Lower leg skin (tissue), 4 donors: ENCODE measurements at places on chromosomes 12 and 14. TPM values are rescaled to one million over a fixed set of nuclear protein-coding genes. Genes with fewer than 3 reads are reported as not detected.

Gene PTPRR
- 0.15 TPM for total RNA-seq

Gene ANP32D
- not detected for total RNA-seq

DNA sequence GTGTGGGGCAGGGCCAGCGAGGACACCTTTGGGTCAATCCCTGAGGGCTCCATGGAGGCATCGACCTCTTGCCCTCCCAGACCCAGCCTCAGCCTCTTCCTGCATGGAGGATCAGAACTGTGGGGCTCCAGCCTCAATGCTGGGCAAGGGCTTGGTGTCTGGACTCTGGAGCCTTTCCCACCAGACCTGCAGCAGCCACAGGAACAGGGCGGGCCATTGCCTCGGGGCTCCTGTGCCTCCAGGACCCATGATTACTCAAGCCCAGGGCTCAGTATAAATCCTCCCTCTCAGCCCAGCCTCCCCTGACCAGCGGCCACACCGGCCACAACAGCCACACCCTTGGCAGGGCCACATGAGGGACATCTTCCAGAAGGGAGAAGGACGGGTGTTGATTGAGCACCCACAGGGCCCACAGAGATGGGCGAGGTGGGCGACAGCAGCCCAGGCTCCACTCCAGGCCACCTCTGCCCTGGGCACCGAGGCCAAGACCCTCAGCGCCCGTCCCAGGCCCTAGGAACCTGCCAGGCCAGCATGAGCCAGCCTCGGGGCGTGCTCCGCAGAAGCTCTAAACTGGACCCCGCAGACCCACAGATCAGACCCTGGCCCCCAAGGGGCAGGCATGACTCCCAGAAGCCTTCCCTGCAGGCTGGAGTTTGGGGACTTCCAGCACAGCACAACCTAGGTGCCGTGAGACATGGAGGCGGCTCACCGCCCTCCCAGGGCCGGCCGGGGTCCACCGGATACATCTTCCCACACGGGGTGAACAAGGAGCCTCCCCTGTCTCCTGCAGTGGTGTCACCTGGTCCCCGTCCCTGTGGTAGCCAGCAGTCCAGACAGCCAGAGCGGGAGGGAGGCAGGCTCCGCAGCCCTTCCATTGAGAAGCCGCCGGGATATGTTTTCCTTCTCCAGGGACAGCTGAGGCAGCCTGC is 25.1 kb downstream of the NCOR2 start:
- DNase-seq = no peak

Gene TNFRSF1A
- total RNA-seq = 252 TPM

DNA sequence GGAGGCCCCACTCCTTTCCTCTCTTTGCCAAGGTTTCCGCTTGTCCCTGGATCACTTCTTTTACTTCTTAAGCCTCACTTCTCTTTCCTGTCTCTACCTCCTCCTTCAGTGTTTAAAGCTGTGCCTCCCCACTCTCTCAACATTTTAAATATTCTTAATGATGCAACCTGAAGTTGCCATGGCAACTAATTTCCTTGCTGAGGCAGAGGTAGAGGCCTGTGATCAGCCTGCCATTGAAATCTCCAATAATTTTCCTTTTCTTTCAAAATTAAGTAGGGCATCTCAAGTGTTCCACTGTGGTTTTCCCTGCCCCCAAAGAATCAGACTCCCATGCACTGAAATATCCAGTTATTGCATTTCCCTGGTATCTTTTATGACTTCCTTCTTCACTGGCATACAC is 108.6 kb upstream of the VRK1 start:
- DNase-seq = no peak

Gene INSM2
- not detected for total RNA-seq

- DNase-seq = no peak
These were observed 2.9 kb downstream of the TRPV4 start for GRCh38 chr12:109830267-109830666.

DNA sequence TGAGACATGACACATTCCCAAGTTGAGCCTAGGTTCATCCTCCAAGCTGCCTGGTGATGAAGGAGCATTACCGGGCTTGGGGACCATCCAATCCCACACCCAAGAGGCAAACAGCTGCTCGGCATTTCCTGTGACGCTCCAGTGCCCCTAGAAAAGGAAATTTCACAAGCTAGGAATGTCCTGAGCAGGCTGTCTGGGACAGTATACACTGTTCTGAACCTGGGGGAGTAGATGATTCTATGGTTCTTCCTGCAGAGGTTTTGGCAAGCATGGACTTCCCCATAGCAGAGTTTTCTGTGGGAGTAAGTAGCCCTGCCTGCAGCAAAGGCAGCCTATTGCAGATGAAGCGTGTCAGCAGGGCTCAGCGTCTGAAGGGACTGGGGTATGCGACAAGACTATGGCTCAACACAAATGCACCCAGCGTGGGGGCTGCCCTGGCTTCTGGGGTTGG is 47.4 kb upstream of the SRSF5 start:
- DNase-seq = no peak

- DNase-seq = no peak
These were observed 51.8 kb upstream of the JDP2 start for GRCh38 chr14:75375983-75376382.

DNA sequence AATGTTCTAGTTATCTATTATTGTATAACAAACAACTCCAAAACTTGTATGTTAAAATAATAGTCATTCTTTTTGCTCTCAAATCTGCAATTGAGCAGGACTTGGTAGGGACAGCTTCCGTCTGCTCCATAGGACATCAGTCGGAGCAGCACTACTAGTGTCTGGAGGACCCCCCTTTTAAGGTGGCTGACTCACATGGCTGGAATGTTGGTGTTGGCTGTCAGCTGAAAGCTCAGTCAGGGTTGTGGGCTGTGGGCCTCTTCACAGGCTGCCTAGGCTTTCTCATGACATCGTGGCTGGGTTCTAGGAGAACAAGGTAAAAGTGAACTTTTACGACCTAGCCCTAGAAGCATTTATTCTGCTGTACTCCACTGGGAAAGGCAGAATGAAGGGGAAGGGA is 160.6 kb downstream of the ANO4 start:
- DNase-seq = no peak

- DNase-seq = peak; percentile 71
These were observed 44.5 kb downstream of the KDM2B start for GRCh38 chr12:121536054-121536898.

- DNase-seq = no peak
These were observed 6.6 kb upstream of the TNFAIP2 start for GRCh38 chr14:103116636-103117035.

- no peak for DNase-seq
These were observed 162.8 kb upstream of the RMST start for GRCh38 chr12:97299847-97300246.

GRCh38 chr12:62841846-62842245 is 93.1 kb downstream of the PPM1H start:
- no peak for DNase-seq

DNA sequence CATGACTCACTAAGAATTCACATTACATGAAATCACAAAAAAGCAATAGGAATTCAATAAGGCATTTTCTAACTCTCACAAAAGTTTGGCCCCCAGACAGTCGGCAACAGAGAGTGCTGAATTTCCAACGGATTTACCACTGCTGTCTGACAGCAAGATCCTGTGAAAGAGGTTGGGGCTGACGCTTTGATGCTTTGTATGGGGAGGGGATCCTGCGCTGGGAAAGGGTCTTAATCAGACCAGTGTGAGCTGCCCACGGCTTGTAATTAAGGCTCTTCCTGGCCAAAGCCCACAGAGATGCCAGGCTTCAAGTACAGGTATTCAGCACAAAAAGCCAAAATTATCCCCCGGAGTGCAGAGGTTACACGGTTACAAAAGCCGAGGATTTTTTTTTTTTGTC is 66.8 kb upstream of the TMCC3 start:
- no peak for DNase-seq

GRCh38 chr12:120180975-120181374 is 13.5 kb downstream of the GCN1 start:
- DNase-seq = no peak

- no peak for DNase-seq
These were observed 8.3 kb downstream of the OR10AD1 start for GRCh38 chr12:48194799-48195201.

- DNase-seq = no peak
These were observed 34.6 kb downstream of the MTHFD1 start for GRCh38 chr14:64422756-64423155.

Gene TAS2R31
- total RNA-seq = 0.27 TPM

Gene MUCL1
- 1,631 TPM for total RNA-seq

DNA sequence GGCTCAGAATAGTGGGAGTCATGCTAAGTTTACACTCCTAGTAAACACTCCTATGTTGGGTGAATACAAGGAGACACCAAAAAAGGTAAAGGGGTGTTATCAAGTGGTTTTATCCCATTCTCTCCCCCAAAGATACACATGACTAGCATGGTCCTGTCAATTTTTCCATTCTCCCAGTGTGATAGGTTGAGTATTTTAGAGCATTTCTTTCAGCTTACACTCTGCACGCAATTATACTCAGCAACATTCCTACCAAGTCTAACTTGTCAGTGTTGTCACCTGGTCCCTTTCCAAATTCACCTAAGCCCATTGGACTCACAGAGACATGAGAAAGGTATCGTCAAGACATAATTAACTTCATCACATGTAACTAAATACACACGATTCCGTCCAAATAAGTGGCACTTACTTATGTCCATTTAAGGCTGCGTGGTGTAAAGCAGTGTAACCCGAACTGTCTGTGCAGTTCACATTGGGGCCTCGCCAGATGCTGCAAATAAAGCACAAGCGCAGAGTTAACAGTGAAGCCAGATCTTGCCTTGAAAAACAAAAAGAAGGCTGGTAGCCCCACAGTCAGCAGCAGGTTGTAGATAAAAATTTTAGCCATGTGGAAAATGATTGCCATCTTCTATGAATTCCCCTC is 159.7 kb downstream of the ANKS1B start:
- no peak for DNase-seq

DNA sequence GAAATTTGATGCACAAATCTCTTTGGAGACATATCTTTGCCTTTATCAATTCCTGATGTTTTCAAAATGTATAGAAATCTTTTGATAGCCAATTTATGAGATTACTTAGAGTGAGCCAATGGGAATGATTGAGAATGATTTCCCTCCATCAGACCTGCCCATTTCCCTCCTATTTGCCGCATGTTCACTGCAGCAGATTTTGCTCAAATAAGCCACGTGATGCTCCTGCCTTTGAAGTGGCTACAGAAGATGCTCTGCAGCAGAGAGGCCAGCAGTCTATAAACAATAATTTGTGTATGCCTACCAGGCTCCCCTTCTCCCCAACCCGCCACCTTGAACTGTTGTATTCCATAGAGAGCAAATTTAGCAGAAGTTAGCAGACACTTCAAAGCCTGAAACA is 21.9 kb downstream of the WIF1 start:
- no peak for DNase-seq

Gene CEBPE
- total RNA-seq = not detected

GRCh38 chr12:44240186-44240585 is 404.3 kb downstream of the TMEM117 start:
- no peak for DNase-seq

DNA sequence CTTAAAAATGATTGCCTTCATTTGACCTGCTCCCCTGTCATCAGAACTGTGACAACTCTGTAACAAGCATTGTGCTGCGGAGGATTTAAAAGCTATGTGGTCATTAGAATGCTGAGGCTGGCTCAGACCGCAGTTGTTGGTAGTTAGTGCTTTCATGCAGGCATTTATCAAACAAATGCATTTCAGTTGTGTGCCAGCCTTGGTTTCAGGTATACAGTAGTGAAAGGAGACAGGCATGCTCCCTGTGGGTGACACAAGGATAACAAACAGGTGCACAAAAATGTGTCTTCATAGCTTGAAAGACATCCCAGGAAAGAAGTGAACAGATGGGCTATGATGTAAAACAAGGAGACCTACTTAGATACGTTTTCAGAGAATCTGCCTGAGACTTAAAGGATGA is 60.6 kb downstream of the MARK3 start:
- no peak for DNase-seq

- DNase-seq = no peak
These were observed 63.1 kb upstream of the DACT1 start for GRCh38 chr14:58574623-58575022.

DNA sequence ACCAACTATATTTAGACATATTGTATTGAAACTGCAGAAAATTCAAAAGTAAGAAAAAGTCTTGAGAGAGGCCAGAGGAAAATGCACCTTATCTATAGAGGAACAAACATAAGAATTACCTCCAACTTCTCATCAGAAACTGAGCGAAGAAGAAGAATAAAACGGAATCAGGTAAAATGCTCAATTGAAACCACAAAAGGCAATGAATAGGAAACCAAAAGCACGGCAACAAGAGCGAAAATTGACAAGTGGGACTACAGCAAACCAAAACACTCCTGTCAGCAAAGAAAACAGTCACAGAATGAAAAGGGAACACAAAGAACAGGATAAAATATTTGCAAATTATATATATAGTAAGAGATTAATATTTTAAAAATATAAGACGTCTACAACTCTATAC is 61.9 kb upstream of the PARP11 start:
- DNase-seq = no peak

Gene CLEC7A
- 6.9 TPM for total RNA-seq

DNA sequence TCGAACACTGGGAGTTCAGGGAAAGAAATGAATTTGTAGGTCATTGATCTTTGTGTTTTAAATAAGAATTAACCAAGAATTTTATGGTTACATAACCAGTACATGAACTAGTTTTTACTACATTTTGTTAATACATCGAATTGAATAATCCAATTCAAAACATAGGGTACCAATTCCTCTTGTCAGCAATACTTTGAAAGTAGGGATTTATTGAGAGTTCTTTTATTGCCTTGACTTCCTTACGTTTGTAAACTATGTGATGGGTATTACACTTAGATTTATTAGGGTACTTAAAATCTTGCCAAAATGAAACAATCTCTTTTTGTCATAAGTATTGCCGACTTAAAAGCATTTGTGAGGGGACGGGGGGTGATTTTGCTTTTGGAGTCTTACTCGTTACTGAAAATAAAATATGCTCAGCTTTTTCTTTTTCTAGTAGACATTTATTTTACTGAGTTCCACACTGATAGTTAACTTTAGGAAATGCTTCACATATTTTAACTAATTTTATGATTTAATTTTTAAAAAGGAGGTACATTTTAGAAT is 22.4 kb downstream of the SOCS2 start:
- no peak for DNase-seq

DNA sequence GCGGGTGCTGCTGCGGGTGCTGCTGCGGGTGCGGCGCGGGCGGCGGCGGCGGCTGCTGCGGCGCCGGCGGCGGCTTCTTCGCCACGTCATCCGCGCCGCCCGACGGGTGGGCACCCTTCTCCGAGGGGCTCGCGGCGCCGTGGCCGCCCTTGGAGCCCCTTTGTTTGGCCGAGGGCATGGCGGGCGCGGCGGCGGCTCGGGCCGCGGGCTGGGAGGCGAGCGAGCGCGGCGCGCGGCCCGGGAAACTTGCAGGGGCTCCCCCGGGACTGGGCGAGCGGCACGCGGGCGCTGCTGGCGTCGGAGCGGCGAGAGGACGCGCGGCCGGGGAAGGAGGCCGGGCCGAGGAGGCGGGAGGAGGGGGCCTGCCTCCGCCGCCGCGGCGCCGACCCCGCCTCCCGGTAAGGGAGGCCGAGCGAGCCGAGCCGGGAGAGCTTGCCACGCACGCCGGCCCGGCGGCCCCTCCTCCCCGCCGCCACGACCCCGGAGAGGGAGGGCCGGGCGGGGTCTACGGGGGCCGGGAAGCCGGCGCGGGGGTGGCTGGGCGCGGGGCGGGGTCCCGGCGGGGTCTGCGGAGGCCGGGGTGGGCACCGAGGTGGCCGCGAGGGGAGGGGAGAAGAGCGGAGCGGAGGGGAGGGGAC is at the start of gene CKAP4:
Gene CKAP4, minus strand, starts transcription at position 347 of the 638 bp plus-strand sequence. Its CDS starts 169 bp downstream, at position 178.
- DNase-seq = peak; percentile 45
